ENCODE measurements at places on chromosomes 6 and 20. TPM values are rescaled to one million over a fixed set of nuclear protein-coding genes. Genes with fewer than 3 reads are reported as not detected.

Gene RSPO4
- total RNA-seq: 11.2 TPM

DNA sequence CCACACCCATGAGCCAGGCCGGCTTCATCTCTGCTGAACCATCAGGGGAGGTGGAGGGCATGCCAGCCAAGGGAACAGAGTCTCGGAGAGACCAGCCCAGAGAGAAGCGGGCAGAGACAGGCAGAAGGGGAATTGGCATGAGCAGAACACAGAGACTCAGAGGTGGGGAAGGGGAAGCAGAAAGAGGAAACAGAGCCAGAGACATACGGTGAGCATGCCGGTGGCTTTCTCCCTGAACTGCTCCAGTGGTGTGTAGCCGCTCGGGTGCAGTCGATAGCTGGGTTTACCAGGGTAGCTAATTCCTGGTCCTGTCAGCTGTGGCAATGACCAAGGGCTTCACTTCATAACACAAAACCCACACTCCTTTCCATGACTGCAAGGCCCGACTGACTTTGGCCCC lies 83.6 kb upstream of the CCDC167 start:
- H3K27ac ChIP-seq: no peak overlapping the region
- H3K27me3 ChIP-seq: no peaks in the 10 kb centered on the region
- H3K4me3 ChIP-seq: no peak overlapping the region
- no peaks in the 10 kb centered on the region for H3K4me1 ChIP-seq
- DNase-seq: no peak
- H3K36me3 ChIP-seq: no peaks in the 10 kb centered on the region

Gene UNC93A
- total RNA-seq: not detected

Gene TCF15
- total RNA-seq: 0.39 TPM

DNA sequence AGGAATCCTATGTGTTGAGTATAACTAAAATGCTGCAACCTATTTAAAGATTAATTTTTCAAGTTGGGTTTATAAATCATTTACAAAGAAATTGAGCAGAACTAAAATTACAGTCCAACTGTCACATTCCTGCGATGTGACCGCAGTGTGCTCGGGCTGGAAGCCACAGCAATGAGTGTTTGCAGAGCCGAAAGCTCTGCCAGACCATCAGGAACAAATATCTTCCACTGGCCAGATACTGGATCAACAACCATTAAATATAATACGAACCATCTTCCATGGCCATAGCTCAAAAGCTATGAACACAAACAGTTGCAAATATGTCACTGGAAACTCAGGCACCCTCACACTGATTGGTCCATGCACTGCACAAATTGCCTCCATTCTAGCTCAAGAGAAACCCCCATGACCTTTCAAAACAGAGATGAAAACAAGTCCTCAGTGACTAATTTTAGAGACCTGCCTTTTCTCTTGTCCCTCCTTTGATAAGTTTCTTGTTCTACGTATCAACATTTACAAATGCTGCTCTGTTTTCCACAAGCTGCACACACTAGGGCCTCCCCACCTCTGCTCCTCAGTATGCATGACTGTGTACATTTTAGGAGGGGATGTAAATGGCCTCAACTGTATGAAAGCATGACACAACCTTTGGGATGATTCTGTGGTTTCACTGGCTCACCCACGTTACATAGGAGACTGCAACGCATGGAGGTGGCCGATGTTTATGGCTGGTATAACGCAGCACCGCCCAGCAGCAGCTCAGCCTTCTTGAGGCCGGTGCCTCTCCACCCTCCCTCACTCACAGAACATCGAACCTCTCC lies 171.7 kb downstream of the WDR27 start:
- DNase-seq: peak; percentile 45
- no peaks in the 10 kb centered on the region for H3K36me3 ChIP-seq
- H3K4me3 ChIP-seq: no peak overlapping the region
- no peaks in the 10 kb centered on the region for H3K4me1 ChIP-seq

Gene SLC23A2
- total RNA-seq: 13.1 TPM

Measured in upper lobe of left lung (tissue), 6 donors.